Esophagus mucosa (tissue), 1 donor: ENCODE measurements at places on chromosomes 6 and 20.

- peak; percentile 62 for ATAC-seq
Measured at GRCh38 chr6:37868447-37868825, 48.9 kb downstream of the ZFAND3 start.

DNA sequence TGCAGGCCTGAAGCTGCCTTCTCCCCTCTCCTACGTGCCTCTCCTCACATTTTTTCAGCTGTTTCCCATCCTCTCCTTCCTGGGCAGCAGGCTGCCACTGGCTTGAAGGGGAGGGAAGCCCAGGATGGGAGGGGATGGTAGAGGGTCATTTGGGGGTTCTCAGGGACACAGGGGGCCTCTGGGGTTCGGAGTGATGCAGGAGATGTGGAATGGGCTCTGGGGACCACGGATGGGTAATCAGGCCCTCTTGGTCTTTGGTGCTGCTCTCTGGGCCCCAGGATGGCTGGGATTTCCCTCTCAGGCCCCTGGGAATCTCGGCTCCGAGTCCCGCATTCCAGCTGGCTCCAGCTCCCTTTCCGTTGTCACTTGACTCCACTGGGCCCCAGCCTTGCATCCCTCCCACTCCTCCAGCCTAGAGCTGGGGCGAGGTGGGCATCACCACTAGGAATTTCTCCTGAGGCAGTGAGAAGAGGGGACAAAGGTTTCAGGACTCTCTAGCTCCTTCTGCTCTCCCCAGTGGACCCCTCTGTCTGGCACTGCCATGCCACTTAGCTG lies 2.0 kb upstream of the DDR1 start:
- ATAC-seq = no peak

DNA sequence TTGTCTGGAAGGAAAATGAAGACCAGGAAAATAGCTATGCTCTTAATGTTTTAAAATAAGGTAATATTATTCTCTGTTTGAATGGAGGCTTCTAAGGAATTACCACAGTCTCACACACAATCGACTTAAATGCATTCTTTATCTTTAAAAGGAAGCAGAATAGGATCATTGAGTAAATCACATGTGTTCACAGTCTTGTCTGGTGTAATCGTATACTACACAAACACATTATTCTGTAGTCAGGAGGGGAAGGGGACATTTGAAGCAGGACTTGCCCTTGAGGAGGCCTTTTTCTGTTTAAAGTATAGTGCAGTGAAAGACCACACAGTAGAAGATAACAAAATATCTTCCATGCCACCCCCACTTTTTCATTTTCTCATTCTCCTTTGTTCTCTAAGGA lies 20.6 kb upstream of the REV3L start:
- ATAC-seq = no peak

DNA sequence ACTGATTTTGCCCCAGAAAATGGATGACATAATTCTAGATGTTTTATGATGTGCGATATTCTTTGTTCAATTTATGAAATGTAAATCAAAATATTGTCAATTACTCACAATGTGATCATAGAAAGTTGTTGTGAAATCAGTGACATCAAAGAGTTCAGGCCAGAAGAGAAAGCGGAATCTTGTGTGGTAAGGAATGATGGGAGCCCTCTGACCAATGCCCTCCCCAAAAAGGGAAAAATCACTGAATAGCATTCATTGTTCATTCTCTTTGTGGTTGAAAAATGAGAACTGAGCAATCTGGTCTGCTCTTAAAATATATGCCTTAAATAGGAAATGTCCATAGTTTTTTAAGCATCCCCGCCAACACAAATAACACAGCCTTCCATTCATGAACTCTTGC lies 247.1 kb upstream of the GRIK2 start:
- ATAC-seq = no peak

DNA sequence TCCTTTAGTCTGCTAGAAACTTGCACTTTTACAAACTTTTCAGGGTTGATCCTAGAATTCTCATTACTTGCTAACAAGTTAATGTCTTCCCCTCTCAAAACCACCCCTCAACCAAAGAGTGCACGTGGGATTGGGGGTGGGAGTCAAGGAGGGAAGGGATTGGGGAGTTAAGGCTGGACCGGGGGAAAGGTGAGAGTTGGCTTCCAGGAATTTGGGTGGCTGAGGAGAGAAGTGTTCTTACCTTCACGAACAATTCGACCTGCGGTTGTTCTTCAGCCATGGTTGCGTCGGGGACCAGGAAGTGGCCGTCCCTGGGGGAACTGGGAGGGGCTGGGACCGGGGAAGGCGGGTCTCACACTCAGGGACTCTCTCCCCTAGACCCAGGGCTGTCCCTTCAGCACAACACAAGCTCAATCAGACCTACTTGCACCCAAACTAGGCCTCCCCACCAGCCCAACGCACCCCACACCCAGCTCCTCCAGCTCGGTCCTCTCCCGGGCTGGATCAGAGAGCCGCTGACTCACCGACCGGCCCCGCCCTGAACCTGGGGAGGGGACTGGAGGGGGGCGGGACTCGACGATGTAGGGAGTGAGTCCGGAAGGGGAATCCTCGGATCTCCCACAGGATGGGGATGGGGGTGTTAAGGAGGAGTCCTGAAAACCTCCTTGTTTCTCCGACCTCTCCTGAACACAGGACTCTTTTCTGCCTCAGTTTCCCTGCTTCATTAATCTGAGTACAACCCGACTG lies at the start of gene CLIC1:
TSS of gene CLIC1 (minus strand) at position 510 of the 747 bp plus-strand sequence. CDS start at position 280, 230 bp downstream.
- ATAC-seq = peak; percentile 67

DNA sequence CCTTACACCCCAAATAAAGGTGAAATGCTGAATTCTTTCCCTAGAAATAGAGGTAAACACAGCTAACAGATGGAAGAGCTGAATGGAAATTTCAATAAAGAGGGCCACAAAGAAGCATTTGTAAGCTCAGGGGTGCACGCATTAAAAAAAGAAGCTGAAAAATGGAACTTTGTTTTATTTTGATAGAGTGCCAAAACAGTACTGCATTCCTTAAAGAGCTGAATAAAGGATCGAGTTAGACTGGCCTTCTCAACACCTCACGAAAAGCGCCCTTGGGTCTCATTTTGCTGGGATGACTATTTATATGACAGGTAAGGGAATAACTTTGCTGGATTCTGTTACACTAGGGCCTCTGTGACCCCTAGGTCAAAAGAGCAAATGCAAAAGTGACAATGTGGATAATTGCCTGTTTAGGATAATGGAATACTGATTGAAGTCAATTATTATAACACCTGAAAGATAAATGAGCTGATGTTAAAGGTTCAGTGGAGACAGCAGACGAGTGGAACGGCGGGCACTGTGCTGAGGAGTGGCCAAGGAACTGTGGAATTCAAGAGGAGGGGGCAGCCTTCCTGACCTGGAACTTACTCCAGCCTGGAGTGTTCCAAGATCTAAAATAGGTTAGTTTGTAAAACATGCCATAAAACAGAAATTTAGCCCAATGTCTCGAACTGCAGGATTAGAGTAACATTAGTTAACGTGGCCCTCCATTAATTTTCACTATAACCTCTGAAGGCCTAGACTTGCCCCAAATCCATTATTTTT lies 168.4 kb downstream of the FOXC1 start:
- ATAC-seq = no peak

- ATAC-seq = no peak
Measured at GRCh38 chr20:370151-370600, 10.4 kb upstream of the TRIB3 start.

- peak; percentile 44 for ATAC-seq
Measured at GRCh38 chr6:165834613-165835259, 171.7 kb upstream of the PDE10A start.

- ATAC-seq = no peak
Measured at GRCh38 chr6:139653111-139653510, 278.7 kb upstream of the CITED2 start.

- no peak for ATAC-seq
Measured at GRCh38 chr20:55649254-55649653, 356.1 kb downstream of the CBLN4 start.

GRCh38 chr20:39960522-39961428 lies 728.3 kb downstream of the MAFB start:
- ATAC-seq = no peak
